ENCODE measurements at places on chromosomes 12 and 14. TPM values are rescaled to one million over a fixed set of nuclear protein-coding genes. Genes with fewer than 3 reads are reported as not detected.

GRCh38 chr14:105334383-105335230, 20.1 kb downstream of the PACS2 start:
- no peak overlapping the region for H3K4me3 ChIP-seq
- H3K4me1 ChIP-seq: peaks cover 59% of the 10 kb centered on the region
- no peak for DNase-seq
- H3K27ac ChIP-seq: peak overlapping the region; percentile 72
- no peaks in the 10 kb centered on the region for H3K27me3 ChIP-seq

- peak overlapping the region; percentile 64 for H3K4me3 ChIP-seq
- H3K4me1 ChIP-seq: no peaks in the 10 kb centered on the region
- 0 out of 2 replicates have a peak overlapping the region, but pooled peaks have one; percentile 62 for H3K27ac ChIP-seq
Observed at GRCh38 chr14:45251912-45252311, 1.1 kb downstream of the MIS18BP1 start.

GRCh38 chr12:4856596-4856995, 53.1 kb upstream of the KCNA1 start:
- DNase-seq: no peak
- H3K4me3 ChIP-seq: no peak overlapping the region
- H3K27ac ChIP-seq: no peak overlapping the region

Gene FBRSL1
- polyA plus RNA-seq: 3.3 TPM

GRCh38 chr12:119682639-119683252, 14.8 kb downstream of the PRKAB1 start:
- no peaks in the 10 kb centered on the region for H3K4me1 ChIP-seq
- DNase-seq: no peak
- H3K27me3 ChIP-seq: no peaks in the 10 kb centered on the region
- peaks cover 49% of the 10 kb centered on the region for H3K36me3 ChIP-seq

DNA sequence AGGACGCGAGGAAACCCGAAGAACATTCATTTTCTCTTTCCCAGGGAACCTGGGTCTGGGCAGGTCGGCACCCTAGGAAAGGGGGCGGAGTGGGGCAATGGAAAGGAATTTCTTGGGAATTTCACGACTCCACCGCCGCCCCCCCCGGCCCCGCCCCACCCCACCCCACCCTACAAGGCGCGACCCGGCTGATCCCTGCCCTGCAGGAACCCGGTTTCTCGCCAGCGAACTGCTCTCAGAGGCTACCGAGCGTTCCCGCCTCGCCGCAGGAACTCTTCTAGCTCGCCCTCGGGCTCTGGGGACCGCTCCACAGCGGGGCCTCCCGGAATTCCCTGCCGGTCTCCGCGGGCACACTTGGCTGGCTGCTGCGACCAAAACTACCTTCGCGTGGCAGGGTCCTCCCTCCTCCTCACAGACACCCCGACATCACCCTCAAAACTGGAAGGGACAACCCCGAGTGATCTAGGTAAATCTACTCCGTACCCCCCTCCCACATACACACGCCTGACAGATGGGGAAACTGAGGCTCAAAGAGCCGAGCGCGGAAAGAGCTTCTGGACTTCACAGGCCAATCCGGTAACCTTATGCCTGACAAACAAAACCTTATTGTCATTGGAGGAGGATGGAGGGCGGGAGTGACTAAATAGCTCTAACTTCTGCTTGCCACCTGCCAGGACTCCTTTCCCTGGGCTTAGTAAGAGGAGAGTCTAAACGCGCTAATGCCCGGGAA, 785 bp upstream of the ACTN1 start:
- no peaks in the 10 kb centered on the region for H3K27me3 ChIP-seq
- H3K4me1 ChIP-seq: peaks cover 31% of the 10 kb centered on the region
- no peak for DNase-seq
- peaks cover 14% of the 10 kb centered on the region for H3K36me3 ChIP-seq
- peak overlapping the region; percentile 83 for H3K27ac ChIP-seq

DNA sequence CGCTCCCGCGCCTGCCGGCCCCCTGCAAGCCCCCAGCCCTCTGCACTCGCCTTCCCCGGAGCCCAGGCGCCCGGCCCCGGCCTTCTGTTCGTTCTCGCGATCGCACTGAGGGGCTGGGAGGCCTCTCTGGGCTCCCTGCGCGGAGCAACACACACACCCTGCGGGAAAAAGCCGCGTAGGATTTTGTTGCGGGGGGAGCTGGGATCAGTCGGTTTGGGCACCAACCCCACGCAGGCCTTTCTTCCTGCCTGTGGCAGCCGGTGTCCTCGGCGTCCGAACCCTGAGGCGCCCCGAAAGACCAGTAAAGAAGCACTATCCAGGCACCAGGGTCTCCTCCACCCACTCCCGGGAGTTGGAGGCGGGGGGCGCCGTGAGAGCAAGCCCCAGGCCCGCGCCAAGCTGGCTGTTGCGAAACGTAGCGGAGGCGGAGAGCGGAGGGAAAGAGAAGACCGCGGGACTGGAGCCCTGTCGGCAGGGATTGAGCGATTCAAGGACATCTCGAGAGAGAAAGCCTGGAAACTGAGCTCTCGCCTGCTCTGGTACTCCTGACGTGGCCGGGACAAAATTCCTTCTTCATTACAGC, 1.9 kb upstream of the HOXC5 start:
- no peaks in the 10 kb centered on the region for H3K27me3 ChIP-seq
- no peaks in the 10 kb centered on the region for H3K36me3 ChIP-seq
- no peak overlapping the region for H3K4me3 ChIP-seq
- no peak overlapping the region for H3K27ac ChIP-seq
- DNase-seq: no peak
- H3K4me1 ChIP-seq: no peaks in the 10 kb centered on the region

DNA sequence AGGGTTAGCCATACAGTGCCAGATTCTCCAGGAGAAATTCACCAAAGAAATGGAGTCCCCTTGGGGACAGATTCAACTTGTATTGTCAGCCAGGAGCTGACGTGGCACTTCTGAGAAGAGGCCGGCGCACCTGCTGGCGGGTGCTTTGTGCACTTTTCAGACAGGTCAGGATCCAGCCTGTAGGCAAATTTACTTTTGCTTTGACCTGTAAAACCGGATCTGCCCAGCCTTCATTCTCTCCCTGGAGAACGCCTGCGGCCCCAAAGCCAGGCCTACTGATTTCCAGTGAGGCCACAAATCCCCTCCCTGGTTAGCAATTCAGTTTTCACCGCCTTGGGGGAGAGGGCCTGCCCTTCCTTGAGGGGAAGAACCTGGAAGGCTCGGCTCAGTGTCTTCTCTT, 17.4 kb downstream of the P2RX4 start:
- H3K36me3 ChIP-seq: no peaks in the 10 kb centered on the region
- no peak overlapping the region for H3K27ac ChIP-seq
- H3K4me3 ChIP-seq: no peak overlapping the region
- no peaks in the 10 kb centered on the region for H3K4me1 ChIP-seq
- DNase-seq: no peak

DNA sequence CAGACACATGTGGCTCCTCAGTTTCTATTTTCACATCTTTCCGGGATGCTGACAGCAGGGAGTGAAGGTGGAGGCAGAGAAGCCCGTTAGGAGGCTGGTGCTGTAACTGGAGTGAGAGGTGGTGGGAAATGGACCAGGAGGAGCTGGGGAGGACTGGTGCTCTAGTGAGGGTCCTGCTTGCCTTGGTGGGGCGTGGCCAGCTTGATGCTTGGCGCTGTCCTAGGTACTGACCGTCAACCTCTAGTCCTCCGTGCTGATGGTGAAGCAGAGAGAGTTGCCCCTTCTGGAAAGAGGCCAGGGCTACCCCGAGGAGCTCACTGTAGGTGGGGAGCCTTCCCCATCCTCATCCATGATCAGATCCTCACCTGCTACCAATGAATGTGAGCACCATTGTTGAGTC, 1.4 kb downstream of the TRMT61A start:
- peaks cover 29% of the 10 kb centered on the region for H3K36me3 ChIP-seq
- H3K4me3 ChIP-seq: peak overlapping the region; percentile 94
- DNase-seq: no peak
- H3K27me3 ChIP-seq: no peaks in the 10 kb centered on the region
- no peak overlapping the region for H3K27ac ChIP-seq

DNA sequence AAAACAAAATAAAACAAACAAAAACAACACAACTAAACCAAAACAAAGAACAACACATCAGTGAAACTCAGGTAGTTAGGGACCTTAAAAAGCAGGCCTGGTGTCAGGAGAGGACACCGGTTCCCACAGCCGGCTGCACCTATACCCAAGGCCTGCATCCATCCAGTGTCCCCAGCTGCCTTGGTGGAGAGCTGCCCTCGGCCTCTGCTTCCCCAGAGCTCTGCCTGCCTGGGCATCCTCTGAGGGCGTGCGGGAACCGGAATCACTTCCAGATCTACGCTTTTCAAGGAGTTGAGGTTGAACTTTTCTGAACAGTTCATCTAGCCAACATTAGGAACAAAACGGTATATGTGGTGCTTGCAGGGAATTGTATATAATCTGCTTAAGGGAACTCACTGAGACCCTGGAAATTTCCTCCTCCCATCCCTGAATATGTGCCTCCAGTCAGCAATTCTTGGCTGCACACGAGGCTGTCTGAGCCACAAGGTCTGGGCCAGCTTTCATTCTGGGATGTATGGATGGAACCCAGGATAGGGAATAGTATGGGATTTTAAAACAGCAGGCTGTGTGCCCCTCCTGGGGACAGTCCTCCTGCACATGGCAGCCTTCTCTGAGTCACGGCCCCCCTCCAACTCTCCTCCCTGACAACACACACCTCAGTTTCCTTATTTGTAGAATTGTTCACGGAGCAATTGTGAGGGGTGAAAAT, 319.0 kb upstream of the RTL1 start:
- no peak for DNase-seq
- no peaks in the 10 kb centered on the region for H3K27me3 ChIP-seq
- H3K27ac ChIP-seq: no peak overlapping the region
- no peak overlapping the region for H3K4me3 ChIP-seq
- no peaks in the 10 kb centered on the region for H3K4me1 ChIP-seq

DNA sequence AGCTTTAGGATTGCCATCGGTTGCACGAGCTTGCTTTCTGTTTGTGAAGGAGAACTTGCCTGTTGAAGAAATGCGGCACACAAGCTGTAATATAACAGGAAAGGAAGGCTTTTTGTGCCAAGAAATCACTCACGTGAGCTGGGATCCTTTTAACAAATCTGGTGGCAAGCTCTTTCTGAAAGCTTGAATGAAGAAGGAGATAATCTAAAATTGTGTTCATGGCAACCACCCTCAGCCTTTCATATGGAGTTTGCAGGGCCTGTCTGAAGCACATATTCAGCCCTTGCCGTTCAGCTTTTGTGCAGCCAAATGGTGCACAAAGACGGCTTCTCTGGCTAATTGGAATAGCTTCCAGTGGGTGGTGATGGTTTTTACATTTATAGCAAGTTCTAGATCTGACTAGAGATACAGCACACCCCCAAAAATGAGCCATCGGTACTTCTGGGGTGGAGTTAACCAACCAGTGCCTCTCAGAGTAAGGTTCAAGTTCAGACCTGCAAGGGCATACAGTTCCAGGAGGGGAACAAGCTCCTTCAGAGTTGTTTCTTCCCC, 107.4 kb downstream of the AEBP2 start:
- H3K27me3 ChIP-seq: no peaks in the 10 kb centered on the region
- no peaks in the 10 kb centered on the region for H3K36me3 ChIP-seq
- peak overlapping the region; percentile 84 for H3K27ac ChIP-seq
- H3K4me1 ChIP-seq: peaks cover 15% of the 10 kb centered on the region
- no peak for DNase-seq

DNA sequence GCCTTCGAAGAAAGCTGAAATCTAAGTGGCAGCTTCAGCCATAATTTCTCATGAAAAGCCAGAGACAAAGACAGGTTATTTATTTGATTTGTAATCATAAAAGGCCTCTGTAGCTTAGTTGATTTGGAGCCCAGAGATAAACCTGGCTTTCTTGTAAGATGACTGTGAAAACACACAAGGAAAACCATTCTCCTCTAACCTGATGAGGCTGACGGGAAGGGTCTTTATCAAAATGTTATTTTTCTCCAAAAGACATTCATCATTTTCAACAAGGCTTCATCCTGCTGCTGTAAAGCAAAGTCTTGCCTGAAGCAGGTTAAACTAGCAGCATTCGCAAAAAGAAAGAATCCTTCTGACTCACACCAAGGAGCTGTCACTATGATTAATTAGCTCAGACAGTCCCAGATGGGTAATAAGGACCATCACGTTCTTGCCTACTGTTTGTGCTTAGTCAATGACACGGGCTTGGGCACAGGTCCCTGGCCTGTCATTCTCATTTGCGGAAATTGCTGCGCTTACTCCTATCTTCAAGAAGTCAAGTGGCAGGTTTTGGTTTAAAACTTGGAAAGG, 286.6 kb downstream of the C12orf75 start:
- no peak for DNase-seq
- no peak overlapping the region for H3K4me3 ChIP-seq
- no peak overlapping the region for H3K27ac ChIP-seq
- H3K4me1 ChIP-seq: no peaks in the 10 kb centered on the region
- H3K36me3 ChIP-seq: no peaks in the 10 kb centered on the region

DNA sequence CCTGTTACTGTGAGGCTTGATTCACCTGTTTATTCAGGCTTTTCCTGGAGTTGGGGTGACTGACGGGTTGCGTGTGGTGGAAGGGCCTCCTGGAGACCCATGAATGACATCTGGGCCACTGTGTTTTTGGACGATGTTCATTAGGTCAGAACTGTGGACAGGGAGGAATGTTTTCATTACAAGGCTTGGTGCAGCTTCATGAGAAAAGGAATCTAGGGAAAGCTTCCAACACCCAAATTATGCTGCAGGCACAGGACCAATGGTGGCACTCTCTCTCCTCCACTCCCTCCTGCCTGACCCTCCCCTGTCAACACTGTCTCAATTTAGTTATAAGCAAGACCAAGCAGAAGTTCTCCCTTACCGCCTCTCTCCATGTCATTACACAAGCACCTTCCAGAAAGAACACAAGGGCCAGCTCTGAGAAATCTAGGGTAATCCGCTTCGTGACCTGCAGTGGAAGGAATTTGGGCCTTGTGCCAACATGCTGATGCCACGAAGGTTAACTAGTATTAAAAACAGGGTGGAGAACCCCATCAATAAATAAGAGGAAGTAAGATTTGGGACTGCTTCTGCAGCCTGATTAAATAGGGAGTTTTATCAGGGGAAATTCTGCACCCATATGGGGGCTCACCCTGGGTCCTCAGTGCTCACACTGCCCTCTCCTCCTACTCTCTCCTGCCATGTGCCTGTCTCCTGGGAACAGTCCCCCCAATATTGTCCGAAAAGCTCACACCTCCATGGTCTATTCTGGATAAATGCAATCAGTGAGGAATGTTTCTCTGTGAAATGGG, 200.3 kb downstream of the KTN1 start:
- H3K4me3 ChIP-seq: no peak overlapping the region
- no peaks in the 10 kb centered on the region for H3K36me3 ChIP-seq
- DNase-seq: no peak
- H3K27ac ChIP-seq: no peak overlapping the region
- no peaks in the 10 kb centered on the region for H3K4me1 ChIP-seq
- 0 out of 2 replicates have a peak, but pooled peaks cover 6% of the 10 kb centered on the region for H3K27me3 ChIP-seq

GRCh38 chr12:6928022-6928702, 403 bp downstream of the ATN1 start:
- H3K36me3 ChIP-seq: peaks cover 8% of the 10 kb centered on the region
- H3K4me1 ChIP-seq: peaks cover 37% of the 10 kb centered on the region

Gene CDH24
- 36.7 TPM for polyA plus RNA-seq

DNA sequence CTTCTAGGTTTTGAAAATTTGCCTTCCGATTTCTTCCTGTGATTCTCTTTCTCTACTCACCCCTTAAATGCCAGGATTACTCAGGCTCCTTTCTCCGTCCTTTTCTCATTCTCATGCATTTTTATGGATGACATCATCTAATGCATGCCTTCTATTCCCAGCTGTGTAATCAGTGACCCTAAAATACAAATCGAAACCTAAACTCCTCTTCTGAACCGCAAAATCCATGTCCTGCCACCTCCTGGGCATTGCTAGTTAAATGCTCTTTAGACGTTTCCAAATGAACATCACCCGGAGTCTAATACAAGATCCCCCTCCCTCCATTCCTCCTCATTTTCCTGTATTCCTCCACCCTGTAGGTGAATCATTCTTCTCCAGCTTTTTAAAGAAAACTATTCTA, 1703.1 kb upstream of the FLRT2 start:
- no peak overlapping the region for H3K4me3 ChIP-seq
- H3K4me1 ChIP-seq: no peaks in the 10 kb centered on the region
- no peaks in the 10 kb centered on the region for H3K36me3 ChIP-seq
